ENCODE measurements at places on chromosomes 3 and 15.

- no peak for DNase-seq
Measured at GRCh38 chr15:51341366-51342226, at the start of gene GLDN. GLDN (plus strand) TSS chr15:51341655; CDS start chr15:51341685, 30 bp downstream.

- DNase-seq, result no peak
Measured at GRCh38 chr3:103167850-103168249, 733.0 kb downstream of the ZPLD1 start.

DNA sequence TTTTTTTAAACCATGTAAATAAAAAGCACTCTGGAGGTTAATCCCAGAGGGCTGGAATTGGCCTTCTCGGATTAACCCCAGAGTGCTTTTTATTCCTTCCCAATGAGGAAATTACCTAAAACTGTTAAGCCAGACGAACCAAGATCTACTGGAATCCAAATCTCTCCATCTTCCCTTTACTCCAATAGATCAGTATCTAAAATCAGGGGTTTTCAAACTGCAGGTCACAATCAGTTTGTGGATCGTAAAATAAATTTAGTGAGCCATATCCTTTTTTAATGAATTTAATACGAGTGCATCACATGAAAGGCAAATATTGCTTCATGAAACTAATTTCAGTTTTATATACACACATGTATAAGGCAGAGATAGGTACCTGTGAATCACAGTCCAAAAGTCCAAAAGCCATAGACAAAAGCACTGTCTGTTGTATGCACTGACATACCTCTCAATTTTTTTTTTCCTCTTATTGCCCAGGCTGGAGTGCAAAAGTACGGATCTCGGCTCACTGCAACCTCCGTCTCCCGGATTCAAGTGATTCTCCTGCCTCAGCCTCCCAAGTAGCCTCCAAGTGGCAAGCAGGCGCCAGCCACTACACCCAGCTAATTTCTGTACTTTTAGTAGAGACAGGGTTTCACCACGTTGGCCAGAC lies 61.3 kb downstream of the TBL1XR1 start:
- no peak for DNase-seq

DNA sequence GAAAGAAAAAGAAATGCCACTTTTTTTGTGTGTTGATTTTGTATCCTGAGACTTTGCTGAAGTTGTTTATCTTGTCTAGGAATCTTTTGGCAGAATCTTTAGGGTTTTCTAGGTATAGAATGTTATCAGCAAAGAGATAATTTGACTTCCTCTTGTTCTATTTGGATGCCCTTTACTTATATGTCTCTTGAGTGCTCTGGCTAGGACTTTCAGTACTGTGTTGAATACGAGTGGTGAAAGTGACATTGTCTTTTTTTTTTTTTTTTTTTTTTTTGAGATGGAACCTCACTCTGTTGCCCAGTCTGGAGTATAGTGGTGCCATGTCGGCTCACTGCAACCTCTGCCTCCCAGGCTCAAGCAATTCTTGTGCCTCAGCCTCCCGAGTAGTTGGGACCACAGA lies 64.7 kb upstream of the NPHP3 start:
- no peak for DNase-seq

DNA sequence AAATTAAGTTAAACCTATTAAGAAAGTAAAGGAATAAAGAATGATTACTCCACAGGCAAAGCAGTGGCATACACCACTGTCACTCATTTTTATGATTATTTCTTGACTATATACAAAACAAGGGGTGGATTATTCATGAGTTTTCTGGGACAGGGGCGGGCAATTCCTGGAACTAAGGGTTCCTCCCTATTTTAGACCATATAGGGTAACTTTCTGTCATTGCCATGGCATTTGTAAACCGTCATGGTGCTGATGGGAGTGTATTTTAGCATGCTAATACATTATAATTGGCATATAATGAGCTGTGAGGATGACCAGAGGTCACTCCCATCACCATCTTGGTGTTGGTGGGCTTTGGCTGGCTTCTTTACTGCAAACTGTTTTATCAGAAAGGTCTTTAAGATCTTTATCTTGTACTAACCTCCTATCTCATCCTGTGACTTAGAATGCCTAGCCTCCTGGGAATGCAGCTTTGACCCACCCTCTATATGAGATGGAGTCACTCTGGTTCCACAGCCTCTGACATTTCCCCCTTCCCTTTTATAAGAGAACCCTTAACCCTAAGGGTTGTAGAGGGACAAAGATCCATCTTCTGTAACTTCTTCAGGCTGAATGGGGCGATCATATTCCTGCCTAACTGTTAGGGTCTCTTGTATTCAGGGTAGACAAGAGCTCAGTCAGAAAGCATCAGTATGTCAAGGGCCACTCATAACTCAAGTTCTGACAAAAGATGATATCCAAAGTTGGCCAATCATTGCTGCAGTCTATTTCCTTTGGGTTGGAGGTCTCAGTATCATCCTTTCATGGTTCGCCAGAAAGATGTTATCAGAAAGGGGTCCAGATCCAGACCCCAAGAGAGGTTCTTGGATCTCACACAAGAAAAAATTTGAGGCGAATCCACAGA lies 79.5 kb upstream of the LIPC start:
- no peak for DNase-seq

- DNase-seq, result no peak
Measured at GRCh38 chr3:140568842-140569520, 108.9 kb upstream of the TRIM42 start.

- peak; percentile 25 for DNase-seq
Measured at GRCh38 chr15:31405200-31405920, 78.7 kb downstream of the KLF13 start.

DNA sequence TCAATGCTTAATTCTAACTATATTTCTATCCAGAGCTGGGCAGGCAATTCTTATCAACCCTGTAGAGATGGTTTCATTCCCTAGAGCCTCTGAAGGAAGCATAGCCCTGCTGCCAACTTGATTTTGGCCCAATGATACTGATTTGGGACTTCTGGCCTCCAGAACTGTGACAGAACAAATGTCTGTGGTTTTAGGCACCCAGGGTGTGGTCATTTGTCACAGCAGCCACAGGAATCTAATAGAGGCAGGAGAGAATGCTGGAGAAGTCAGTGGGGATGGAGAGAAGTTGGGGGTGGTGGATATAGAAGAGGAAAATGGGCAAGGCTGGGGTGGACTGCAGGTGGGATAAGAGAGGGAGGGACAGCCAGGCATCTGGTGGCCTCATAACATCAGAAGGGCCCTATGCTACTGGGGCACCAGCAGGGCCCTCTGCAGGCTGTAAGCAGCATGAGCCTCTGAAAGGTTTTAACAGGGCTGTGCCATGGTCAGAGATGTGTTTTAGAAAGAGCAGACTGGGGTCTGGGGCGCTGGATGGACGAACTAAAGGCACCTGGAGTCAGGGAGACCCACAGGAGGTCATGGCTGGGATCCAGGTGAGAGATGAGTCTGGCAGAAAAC lies 19.8 kb downstream of the MRPS11 start:
- no peak for DNase-seq

GRCh38 chr3:44077267-44077666 lies 164.4 kb upstream of the TOPAZ1 start:
- no peak for DNase-seq

DNA sequence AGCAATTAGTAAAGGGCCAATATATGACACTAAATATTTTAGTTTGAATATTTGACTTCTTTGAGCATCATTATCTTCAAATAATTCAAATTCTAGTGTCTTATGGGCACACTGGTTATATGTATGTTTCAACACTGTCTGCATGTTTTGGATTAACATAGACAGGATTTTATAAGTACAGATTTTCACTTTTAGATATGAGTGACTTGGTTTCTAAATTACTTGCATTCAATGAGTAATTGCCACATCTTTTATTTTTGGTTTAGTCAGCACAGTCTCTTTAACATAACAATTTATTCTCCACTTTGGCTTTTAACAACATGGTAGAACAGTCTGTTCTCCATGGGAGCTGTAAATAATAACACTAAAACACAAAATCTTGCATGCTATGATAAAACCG lies 674.8 kb downstream of the TBL1XR1 start:
- peak; percentile 2 for DNase-seq
